ENCODE measurements at places on chromosomes 3 and 15.

DNA sequence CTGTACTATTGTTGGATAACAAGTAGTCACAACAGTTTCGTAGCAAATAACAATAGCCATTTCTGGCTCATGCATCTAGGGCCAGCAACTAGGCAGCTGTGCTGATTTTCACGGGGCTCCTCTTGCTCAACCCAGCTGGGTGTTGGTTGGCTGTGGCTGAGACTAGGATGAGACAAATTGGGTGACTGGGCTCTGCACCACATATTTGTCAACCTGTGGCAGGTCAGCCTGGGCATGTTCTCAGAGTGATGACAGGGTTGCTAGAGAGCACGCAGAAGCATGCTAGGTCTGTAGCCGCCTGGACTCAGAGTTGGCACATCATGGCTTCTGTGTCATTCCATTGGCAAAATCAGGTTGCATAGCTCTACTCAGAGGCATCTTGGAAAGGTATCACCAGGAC lies 175.9 kb downstream of the OTOL1 start:
- H3K27me3 ChIP-seq, result no peaks in the 10 kb centered on the region
- no peak for DNase-seq
- H3K36me3 ChIP-seq, result no peaks in the 10 kb centered on the region
- H3K4me1 ChIP-seq, result no peaks in the 10 kb centered on the region
- H3K4me3 ChIP-seq, result no peak overlapping the region

DNA sequence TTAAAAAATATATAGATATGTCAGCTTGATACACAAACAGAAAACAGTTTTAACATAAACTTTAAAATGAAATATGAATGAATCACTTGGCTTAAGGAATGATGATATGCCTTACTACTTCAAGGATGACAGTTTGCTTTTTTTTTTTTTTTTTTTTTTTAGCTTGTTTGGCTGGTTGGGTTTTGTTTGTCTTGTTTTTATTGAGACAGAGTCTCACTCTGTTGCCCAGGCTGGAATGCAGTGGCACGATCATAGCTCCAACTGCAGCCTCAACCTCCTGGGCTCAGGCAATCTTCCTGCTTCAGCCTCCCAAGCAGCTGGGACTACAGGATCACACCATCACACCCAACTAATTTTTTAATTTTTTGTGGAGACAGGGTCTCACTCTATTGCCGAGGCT lies 14.5 kb downstream of the LRRC2 start:
- peaks cover 16% of the 10 kb centered on the region for H3K4me1 ChIP-seq
- no peak overlapping the region for H3K4me3 ChIP-seq
- H3K36me3 ChIP-seq, result no peaks in the 10 kb centered on the region
- DNase-seq, result no peak

- H3K27me3 ChIP-seq, result no peaks in the 10 kb centered on the region
- no peaks in the 10 kb centered on the region for H3K36me3 ChIP-seq
- DNase-seq, result peak; percentile 67
- H3K4me3 ChIP-seq, result no peak overlapping the region
- H3K4me1 ChIP-seq, result peaks cover 19% of the 10 kb centered on the region
Observed at GRCh38 chr3:8972639-8973038, 9.4 kb upstream of the RAD18 start.

DNA sequence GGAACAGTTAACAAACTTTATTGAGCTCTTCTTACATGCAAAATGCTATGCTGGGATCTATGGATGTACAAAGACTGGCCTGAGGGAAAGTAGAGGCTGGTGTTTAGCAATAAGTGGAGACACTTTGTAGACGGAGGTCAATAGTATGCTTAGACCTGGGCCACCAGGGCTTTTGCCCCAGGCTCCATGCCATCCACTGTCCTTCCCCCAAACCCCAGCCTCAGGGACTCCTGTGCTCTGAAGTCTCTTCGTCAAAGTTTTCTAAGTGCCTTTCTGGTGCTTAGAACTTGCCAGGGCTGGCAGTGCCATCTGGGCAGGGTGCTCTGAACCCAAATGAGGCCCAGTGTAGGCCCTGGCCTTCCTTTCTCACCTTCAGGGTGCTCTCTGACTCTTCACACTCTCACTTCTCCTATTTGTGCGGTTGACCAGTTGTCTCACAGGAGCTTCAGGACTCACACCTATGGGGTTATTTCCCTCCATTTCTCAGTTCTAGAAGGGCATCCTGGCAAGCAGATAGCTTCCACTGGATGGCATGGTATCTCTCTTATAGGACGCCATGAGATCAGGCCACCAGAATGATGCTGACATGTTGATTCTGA lies 21.8 kb upstream of the KCNAB1 start:
- no peaks in the 10 kb centered on the region for H3K4me1 ChIP-seq
- no peaks in the 10 kb centered on the region for H3K27me3 ChIP-seq
- no peak for DNase-seq
- no peak overlapping the region for H3K27ac ChIP-seq
- H3K4me3 ChIP-seq, result no peak overlapping the region

DNA sequence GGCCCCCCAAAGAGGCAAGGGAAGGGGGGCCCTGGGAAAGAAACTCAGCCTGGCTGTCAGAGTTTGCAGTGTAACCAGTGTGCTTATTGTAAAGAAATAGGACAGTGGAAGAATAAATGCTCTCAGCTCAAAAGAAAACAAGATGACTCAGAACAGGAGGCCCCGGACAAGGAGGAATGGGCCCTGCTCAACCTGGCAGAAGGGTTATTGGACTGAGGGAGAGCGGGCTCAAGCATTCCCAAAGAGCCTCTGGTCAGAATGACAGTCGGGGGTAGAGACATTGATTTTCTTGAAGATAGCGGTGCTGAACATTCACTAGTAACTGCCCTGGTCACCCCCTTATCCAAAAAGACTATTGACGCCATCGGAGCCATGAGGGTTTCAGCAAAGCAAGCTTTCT lies 100.4 kb upstream of the OSBPL11 start:
- H3K27me3 ChIP-seq, result no peaks in the 10 kb centered on the region
- no peak for DNase-seq
- H3K4me1 ChIP-seq, result no peaks in the 10 kb centered on the region
- H3K27ac ChIP-seq, result no peak overlapping the region
- no peak overlapping the region for H3K4me3 ChIP-seq
- no peaks in the 10 kb centered on the region for H3K36me3 ChIP-seq
